ENCODE measurements at places on chromosomes 13 and 19.

GRCh38 chr19:4573682-4574081 is 14.2 kb upstream of the SEMA6B start:
- DNase-seq, result no peak

DNA sequence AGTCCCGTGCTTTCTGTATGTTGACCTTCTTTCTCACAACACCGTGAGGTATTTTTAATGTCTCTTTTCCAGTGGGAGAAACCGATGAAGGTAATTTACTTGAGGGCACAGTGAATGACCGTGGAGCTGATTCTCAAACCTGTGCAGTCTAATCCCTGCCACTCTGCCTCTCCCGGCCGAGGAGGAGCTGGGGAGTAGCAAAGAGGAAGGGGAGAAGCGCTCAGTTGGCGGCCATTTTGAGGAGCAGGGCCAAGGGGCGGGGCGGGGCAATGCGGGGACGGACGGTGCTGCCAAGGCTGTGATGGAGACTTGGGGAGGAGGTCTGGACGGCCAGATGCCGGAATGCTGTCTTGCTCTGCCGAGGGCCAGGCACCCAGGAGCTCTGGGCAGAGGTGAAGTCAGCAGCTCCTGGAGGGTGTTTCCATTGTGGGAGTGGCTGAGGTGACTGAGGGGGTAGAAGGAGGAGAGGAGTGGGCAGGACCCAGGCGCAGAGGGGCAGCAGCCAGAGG is 12.4 kb upstream of the RANBP3 start:
- no peak for DNase-seq

DNA sequence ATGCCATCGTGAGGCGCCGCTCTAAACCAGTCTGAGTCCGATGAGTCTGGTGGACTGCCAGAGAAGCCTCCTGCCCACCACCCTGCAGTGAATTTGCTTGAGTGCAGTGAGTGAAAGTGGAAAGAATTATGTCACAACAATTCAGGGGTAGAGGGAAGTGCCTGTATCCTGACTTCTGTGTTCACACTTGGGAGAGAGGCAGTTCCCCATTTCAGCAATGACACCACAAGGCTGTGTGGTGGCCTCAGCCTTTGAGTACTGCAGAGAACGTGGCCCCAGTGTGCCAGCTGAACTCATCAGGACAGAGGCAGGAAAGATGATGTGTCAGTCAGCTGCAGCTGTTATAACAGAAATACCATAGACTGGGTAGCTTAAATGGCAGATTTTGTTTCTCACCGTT is 155.6 kb downstream of the COG6 start:
- no peak for DNase-seq

- DNase-seq, result peak; percentile 57
These were observed 98.8 kb downstream of the EPSTI1 start for GRCh38 chr13:42893214-42893671.

- DNase-seq, result no peak
These were observed 82.4 kb downstream of the KCTD12 start for GRCh38 chr13:76803831-76804230.

- DNase-seq, result no peak
These were observed 7.7 kb upstream of the KIR2DL4 start for GRCh38 chr19:54795758-54796157.

DNA sequence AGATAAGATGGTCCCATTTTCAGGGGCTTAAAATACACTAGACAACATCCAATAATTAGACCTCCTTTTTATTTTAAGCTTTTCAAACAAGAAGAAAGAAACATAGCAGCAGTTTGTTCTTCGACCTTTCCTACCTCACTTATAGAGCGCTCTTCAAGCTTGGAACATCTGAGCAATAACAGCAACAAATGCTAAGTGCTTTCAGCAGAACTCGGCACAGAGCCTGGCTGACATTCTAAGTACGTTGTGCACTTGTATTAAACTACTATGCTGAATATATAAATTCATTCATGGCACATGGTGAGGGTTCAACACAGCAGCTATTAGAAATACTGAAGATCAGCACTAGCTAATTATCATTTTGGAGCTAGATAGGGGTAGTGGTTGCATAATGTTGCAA is 256.1 kb upstream of the MAB21L1 start:
- no peak for DNase-seq

- DNase-seq, result no peak
These were observed 1.7 kb downstream of the SMIM24 start for GRCh38 chr19:3478409-3479176.

DNA sequence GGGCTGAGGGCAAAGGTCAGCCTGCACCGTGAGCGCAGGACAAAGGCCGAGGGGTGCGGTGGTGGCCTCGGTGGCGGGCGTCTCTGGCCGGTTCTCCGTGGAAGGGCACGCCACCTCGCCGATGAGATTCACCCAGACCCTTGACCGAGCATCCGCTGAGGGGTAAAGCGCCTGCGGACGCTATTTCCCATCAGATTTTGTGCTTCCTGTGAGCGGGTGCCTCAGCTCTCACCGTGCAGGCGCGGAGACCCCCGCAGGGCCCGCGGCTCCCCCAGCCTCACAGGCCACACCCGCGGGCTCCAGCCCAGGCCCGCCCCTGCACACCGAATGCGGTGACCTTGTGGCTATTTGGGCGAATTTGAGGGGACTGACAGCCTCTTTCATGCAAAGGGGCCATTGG is 348.0 kb downstream of the TEX29 start:
- no peak for DNase-seq

DNA sequence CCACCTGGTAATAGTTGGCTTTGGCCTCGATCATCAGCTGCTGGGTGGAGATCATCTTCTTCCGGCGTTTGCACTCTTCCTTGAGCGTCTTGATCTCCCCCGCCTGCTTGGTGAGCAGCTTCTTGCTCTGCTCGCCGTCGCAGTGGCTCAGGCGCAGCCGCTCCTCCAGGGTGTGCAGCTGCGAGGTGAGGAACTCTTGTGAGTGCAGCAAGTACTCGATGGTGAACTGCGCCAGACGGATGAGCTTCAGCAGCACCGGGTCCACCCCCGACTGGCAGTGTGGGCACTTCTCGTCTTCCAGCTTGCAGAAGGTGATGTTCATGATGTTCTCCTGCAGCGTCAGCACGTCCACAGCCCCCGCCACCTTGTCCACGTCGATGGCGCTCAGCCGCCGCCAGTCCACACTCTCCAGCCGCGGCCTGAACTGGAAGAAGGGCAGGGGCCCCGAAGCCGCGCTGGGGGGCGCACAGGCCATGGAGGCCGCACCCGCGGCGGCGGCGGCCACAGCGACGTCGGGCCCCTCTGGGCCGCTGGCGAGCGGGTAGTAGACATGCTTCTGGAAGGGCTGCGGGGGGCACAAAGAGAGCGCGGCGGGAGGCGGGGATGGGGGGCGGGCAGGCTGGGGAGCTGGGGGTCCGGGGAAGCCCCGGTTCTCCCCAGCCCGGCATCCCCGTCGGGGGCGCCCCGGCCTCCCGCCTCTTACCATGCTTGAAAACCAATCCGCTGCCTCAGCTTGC is 3.0 kb downstream of the DZIP1 start:
- no peak for DNase-seq

DNA sequence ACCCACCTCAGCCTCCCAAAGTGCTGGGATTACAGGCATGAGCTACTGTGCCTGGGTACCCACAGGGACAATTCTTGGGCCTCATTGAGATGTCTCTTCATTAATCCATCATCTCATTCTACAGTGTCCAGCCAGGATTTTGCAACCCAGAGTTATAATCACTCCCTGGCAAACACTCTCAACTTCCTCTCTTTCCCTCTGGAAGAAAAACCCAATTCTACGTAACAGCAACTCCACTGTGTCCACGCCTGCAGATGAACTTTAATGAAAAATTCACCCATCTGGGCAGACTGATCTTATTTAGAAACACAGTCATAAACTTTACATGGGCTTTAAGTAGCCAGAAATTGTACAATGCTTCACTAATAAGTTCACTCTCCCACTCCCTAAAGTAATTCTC is 90.1 kb upstream of the ABCC4 start:
- no peak for DNase-seq

- DNase-seq, result peak; percentile 97
These were observed 141.2 kb upstream of the KLHL1 start for GRCh38 chr13:70249332-70250064.

DNA sequence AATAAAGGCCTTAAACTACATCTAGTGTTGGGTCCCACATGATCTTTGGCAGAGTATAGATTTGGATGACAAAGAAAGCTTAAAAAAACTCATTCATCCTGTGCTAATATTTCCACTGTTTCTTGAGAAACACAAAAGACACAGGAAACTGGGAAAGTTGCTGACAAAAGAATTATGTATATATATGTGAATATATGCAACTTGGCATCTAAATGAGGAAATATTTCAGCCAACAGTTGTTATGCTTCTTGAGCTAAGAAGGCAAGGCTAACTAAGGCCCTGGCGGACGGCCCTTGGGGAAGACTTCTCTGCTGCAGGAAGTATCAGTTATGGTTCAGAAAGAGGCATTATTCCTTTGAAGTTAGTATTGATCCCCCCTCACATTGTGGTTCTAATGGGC is 491.8 kb downstream of the DIAPH3 start:
- no peak for DNase-seq

DNA sequence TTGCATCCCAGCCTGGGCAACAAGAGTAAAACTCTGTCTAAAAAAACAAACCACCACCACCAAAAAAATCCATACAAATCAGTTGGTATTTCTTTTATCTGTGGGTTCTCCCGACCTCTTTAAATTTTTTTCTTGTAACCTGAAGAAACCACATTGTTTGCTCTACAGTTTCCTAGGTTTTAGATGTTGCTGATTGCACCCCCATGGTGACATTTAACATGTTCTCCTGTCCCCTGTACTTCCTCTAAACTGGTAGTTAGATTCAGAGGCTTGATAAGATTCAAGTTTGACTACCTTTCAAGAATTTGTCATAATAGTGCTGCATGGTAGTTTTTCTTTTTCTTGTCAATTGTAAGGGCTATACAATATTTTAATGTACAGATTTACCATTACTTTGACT is 24.0 kb downstream of the ALG5 start:
- no peak for DNase-seq

DNA sequence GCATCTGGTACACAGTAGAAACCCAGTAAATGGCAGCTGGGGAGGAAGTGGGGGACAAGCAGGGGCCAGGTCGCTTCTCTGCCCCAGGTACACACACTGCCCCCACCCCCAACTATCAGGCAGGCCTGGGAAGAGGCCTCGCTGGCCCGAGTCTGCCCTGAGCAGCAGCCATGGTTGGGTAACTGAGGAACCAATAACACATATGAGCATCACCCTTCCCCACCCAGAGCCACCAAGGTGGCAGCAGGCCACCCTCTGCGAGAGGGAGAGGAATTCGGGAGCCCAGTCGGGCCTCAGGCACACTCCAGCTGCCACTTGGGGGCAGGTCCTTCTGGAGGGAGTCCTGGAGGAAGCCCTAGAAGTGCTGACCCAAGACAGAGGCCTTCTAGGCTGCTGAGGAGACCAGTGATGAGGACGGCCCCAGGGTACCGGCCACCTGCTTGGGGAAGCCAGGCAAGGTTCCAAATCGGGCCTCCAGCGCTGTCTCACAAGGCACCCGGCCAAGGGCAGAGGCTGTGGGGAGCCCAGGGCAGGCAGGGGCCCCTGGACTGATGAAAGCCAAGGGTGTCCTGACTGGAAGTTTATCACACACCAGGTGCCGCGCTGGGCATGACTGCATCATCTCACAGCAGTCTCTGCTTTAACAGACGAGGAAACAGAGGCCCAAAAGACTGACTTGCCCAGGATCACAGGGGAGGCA is 14.0 kb upstream of the KPTN start:
- DNase-seq, result no peak

DNA sequence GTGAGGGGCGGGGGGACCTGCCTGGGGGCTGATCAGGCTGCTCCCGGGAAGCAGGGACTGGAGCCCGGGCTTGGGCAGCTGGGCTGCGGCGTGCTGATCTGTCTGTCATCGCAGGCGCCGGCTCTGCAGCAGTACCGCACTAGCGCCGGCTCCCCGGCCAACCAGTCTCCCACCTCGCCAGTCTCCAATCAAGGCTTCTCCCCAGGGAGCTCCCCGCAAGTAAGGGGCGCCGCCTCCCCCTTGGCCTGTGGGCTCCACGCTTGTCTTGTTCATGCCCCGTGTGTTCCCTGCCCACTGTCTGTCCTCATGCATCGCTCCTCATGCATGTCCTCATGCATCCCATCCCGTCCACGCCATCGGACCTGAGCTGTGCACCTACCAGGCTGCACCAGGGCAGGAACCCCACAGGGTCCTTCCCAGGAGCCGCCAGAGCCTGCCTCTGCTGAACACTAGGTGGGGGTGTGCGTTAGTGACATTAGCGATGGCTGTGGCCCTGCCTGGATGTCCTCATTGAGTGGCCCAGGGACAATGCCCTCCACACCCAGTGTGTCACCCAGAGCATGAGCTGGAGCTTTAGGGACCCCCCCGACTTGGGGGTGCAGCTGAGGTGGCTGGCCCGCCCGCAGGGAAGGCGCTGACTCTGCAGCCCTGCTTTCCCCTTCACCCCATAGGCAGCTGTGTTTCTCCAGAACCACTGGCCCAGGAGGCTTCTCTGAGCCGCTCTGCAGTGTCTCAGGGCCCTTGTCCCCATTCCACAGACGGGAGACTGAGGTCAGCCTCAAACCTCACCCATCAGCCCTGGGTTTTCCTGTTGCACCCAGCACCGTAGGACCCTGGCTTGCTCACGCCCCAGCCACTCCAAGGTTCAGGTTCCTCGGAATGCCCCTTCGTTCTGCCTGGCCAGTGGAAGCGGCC is 19.5 kb downstream of the COMP start:
- DNase-seq, result no peak

- peak; percentile 82 for DNase-seq
These were observed 240.3 kb downstream of the DCT start for GRCh38 chr13:94239135-94239534.

DNA sequence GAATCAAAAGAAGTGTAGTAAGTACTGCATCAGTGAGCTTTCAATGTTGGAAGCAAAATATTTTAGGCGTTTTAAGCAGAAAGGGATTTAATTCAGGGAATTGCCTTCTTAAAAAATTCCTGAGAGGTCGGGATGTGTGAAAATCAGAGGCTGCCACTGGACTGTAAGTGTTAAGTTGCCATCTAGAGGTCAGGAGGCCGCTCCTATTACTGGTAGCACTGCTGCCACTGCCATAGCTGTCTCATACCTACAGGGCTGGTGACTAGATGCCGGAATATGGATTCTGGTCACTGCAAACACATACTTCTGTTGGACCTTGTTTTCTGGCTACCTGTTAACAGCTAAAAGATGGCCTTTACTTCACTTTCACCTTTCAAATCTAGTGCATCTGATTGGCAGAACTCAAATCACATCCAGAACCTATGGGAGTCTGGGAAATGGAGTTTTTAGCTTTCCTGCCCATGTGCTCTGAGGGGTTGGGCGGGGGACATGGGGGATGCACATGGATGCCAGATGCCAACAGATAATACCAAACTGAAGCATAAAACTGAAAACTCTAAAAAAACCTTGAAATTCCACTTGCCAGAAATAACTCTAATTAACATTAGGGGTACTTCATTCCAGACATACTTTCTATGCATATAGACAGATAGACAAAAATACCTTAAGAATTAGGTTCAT is 29.8 kb downstream of the DGKH start:
- no peak for DNase-seq

GRCh38 chr13:60351326-60351725 is 45.7 kb upstream of the TDRD3 start:
- peak; percentile 78 for DNase-seq

All from HT1080 (cell line).